ENCODE measurements at places on chromosomes 16 and 17. TPM values are rescaled to one million over a fixed set of nuclear protein-coding genes. Genes with fewer than 3 reads are reported as not detected.

Gene KIFC3
- 61.1 TPM for polyA plus RNA-seq

Gene ATMIN
- polyA plus RNA-seq, result 6.4 TPM

Gene INPP5K
- polyA plus RNA-seq, result 68.4 TPM

Gene NOTUM
- 0.53 TPM for polyA plus RNA-seq

Gene KRT31
- not detected for polyA plus RNA-seq

Gene GP1BA
- 0.06 TPM for polyA plus RNA-seq

Gene MAPK8IP3
- 70.2 TPM for polyA plus RNA-seq

Gene NXPH3
- 7.9 TPM for polyA plus RNA-seq

Gene EVI2A
- polyA plus RNA-seq, result 2.5 TPM

Gene ZNF48
- polyA plus RNA-seq, result 11.0 TPM

Gene NAT9
- 18.2 TPM for polyA plus RNA-seq

Gene MLKL
- polyA plus RNA-seq, result 3.9 TPM

Gene MNT
- polyA plus RNA-seq, result 7.2 TPM

Gene PCGF2
- 33.6 TPM for polyA plus RNA-seq

Gene GLP2R
- 0.07 TPM for polyA plus RNA-seq

Gene VMO1
- not detected for polyA plus RNA-seq

Gene KRT20
- 0.12 TPM for polyA plus RNA-seq

Gene TBC1D28
- polyA plus RNA-seq, result not detected

Gene TK2
- 9.4 TPM for polyA plus RNA-seq

Gene CNGB1
- polyA plus RNA-seq, result not detected

Gene PSME3
- 47.4 TPM for polyA plus RNA-seq

All from heart left ventricle (tissue), 16 donors.